ENCODE measurements at places on chromosomes 12 and 14.

DNA sequence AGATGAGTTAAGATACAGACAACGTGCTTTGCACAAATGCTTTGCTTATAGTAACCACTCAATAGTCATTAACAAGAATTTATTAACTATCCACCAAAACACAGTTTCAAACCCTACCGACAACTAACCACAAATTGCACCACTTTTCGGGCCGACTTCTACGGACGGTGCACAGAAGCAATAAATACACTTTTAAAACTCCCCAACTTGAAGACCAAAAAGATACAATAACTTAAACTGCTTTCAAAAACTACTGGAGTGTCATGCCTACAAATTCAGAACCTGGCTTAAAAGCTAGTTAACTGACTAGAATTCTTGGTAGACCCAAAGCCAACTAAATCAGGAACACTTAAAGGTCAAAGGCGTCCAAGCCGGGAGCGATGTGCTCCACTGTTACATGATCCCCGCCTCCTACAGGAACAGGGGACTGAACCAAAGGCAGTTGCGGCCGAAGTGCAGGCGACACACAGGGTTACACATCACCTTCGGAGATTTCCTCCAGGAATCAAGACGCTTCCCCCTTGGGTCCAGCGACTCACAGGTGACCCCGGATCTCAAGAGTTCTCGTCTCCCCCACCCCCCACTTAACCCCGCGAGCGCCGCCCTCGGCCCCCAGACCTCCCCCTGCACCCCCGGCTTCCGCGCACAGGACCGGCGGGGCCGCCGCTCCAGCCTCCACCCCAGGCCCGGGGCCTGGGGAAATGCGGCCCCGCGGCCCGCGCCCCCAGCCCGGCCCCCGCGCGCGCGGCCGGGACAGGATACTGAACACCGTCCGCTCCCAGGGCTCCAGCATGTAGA lies 507 bp downstream of the SPTSSA start:
- DNase-seq: no peak

- no peak for DNase-seq
Measured at GRCh38 chr12:22978962-22979361, 354.0 kb downstream of the ETNK1 start.

DNA sequence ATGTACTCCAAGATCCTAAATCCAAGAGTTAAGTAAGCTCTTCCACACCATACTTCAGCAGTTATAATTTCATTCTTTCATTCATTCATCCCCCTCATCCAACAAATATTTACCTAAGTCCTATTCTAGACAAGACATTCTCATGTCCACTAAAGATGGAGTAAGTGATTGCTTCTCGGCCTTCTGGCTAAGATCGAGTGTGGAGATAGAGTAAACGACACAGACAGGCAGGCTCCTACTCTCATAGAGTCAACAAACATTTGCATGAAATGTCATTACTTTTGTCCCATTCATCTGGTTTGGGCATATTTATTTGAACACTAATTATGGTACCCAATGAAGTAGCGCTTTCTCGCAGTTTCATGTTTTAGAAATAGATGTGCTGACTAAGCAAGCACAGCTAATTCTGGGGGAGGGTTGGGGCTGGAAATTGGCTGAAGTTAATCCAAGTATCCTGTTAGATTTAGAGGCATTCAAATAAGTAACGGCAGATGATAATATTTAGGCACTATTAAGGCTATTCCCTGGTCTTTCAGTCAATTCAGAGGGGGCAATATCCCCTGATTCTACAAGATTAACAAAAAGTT lies 176.5 kb downstream of the CEP128 start:
- DNase-seq: no peak

GRCh38 chr12:122859303-122860039 lies 24.2 kb downstream of the HIP1R start:
- DNase-seq: no peak

DNA sequence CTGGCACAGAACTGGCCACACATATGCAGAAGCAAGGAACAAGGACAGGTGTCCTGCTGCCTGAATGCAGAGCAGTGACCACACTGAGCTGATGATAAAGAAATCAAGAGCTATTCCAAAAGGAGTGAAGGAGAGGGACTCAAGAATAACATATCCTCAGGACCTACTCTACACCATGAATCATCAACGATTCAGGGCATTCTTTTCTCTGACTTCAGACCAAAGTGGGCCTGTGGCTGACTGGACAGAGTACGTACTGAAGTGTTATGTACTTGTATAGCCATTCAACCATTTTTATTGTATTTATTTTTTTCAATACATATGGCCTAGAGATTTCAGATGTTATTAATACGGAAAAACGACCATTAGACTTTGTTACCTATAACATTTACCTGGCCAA lies 177.5 kb upstream of the TMTC1 start:
- no peak for DNase-seq

GRCh38 chr14:81066672-81067071 lies 111.3 kb downstream of the TSHR start:
- DNase-seq: no peak

- DNase-seq: no peak
Measured at GRCh38 chr12:31890295-31891285, 68.6 kb upstream of the RESF1 start.

Data from stimulated activated CD8-positive, alpha-beta memory T cell treated with anti-CD3 and anti-CD28 coated beads, Interleukin-7, amount 100 ng/mL, for 48 hours (primary cell).